Type B pancreatic cell (in vitro differentiated cells): ENCODE measurements at places on chromosomes 6 and 20.
A peak's percentile ranks its signal among the peaks of the same experiment; 100 is the strongest.

GRCh38 chr6:66179361-66179760 is 472.3 kb upstream of the EYS start:
- no peaks in the 10 kb centered on the region for H3K36me3 ChIP-seq
- H3K27ac ChIP-seq: no peak overlapping the region
- H3K4me3 ChIP-seq: no peak overlapping the region

GRCh38 chr6:131843768-131844167 is 35.9 kb downstream of the ENPP1 start:
- H3K4me1 ChIP-seq: no peaks in the 10 kb centered on the region
- no peaks in the 10 kb centered on the region for H3K36me3 ChIP-seq
- DNase-seq: no peak

GRCh38 chr20:48603116-48603818 is 224.5 kb downstream of the PREX1 start:
- H3K27ac ChIP-seq: no peak overlapping the region
- peaks cover 2% of the 10 kb centered on the region for H3K4me1 ChIP-seq
- DNase-seq: no peak
- H3K4me3 ChIP-seq: no peak overlapping the region

GRCh38 chr6:131532580-131533039 is 40.4 kb upstream of the ARG1 start:
- H3K4me3 ChIP-seq: no peak overlapping the region
- H3K27ac ChIP-seq: no peak overlapping the region
- H3K27me3 ChIP-seq: peaks cover 6% of the 10 kb centered on the region
- no peak for DNase-seq

GRCh38 chr20:49344140-49344539 is 66.3 kb upstream of the ZNFX1 start:
- no peak overlapping the region for H3K27ac ChIP-seq
- no peak for DNase-seq
- peaks cover 11% of the 10 kb centered on the region for H3K4me1 ChIP-seq
- H3K36me3 ChIP-seq: no peaks in the 10 kb centered on the region
- H3K4me3 ChIP-seq: no peak overlapping the region

GRCh38 chr6:159260208-159260607 is 91.0 kb downstream of the FNDC1 start:
- H3K4me3 ChIP-seq: no peak overlapping the region
- H3K27me3 ChIP-seq: peaks cover 20% of the 10 kb centered on the region
- H3K4me1 ChIP-seq: no peaks in the 10 kb centered on the region
- no peaks in the 10 kb centered on the region for H3K36me3 ChIP-seq
- no peak for DNase-seq

DNA sequence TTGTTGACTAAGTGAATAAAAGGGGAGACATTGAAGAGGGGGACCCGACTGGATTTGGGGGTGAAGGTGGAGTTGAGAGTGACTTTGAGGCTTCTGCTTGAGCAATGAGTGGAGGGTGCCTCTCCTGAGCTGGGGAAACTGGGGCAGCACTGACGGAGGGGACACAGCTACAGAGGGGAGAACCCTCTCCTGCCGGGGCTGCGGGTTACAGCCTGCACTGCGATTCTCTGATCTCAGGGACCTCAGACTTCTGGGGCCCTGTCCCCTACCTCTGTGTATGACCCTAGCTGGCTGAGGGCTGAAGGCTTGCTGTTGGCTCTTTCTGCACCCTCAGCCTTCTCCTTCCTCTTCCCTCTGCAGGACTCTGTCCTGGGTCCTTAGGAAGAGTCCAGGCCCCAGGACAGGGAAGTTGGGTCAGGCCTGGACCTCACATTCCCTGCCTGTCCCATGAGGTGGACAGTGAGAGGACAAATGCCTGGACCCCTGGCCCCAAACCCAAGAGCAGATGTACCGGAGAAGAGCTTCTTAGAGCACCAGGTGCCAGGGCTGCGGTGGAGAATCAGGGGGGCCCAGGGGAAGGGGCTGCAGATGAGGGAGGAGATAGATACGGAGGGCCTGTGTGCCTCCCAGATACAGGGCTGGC is 13.7 kb upstream of the FAM110A start:
- no peak overlapping the region for H3K4me3 ChIP-seq
- H3K27ac ChIP-seq: no peak overlapping the region
- peaks cover 11% of the 10 kb centered on the region for H3K4me1 ChIP-seq
- H3K27me3 ChIP-seq: peaks cover 5% of the 10 kb centered on the region
- H3K36me3 ChIP-seq: no peaks in the 10 kb centered on the region
- no peak for DNase-seq

- H3K27me3 ChIP-seq: no peaks in the 10 kb centered on the region
- DNase-seq: no peak
- no peaks in the 10 kb centered on the region for H3K36me3 ChIP-seq
- no peak overlapping the region for H3K27ac ChIP-seq
Measured at GRCh38 chr6:119138906-119139541, 60.6 kb upstream of the FAM184A start.

- no peaks in the 10 kb centered on the region for H3K27me3 ChIP-seq
- H3K4me1 ChIP-seq: peaks cover 5% of the 10 kb centered on the region
- H3K27ac ChIP-seq: no peak overlapping the region
Measured at GRCh38 chr6:147217840-147218404, 13.7 kb downstream of the STXBP5 start.

DNA sequence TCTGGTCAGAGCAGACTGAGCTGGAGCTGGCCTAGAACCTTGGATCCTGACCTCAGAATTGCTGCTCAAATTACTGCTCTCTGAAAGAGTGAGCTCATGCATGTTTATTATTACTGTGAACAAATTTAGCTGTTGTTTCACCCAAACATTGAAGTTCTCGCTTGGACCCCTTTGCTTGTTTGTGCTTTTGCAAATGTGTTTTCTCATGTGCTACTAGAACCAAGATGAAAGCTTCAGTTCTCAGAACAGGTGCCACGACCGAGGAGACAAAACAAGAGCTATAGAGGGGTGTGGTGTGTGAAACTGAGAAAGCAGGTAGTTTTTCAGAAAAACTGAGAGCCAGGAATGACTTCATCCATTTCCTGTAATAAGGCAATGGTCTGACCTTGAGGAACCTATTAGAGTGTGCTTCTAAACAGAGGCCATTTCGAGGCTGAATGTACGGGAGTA is 50.0 kb upstream of the ESR1 start:
- H3K36me3 ChIP-seq: no peaks in the 10 kb centered on the region
- peak overlapping the region; percentile 37 for H3K27ac ChIP-seq
- no peak overlapping the region for H3K4me3 ChIP-seq
- peaks cover 6% of the 10 kb centered on the region for H3K4me1 ChIP-seq
- no peaks in the 10 kb centered on the region for H3K27me3 ChIP-seq

DNA sequence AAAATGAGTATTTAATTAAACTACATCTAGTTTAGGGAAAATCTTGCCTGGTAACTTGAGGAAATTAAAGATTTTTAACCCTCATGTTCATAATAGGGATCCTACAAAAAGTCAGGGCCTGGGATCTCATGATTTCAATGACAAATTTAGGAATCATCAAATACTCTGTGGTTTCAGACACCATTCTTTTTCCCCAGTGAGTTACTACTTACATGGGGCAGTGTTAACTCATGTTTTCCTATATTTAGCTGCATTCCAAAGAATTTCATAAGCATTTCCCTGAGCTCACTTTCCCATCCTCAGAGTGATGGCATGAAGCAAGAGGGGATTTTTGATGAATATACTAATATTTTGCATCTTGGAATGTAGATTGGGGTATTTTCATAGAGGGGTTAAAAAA is 321.7 kb downstream of the CENPW start:
- peaks cover 5% of the 10 kb centered on the region for H3K4me1 ChIP-seq
- no peak overlapping the region for H3K4me3 ChIP-seq
- H3K27ac ChIP-seq: no peak overlapping the region
- H3K36me3 ChIP-seq: no peaks in the 10 kb centered on the region

- H3K4me3 ChIP-seq: no peak overlapping the region
- peaks cover 17% of the 10 kb centered on the region for H3K36me3 ChIP-seq
- no peak for DNase-seq
- H3K4me1 ChIP-seq: peaks cover 3% of the 10 kb centered on the region
- H3K27ac ChIP-seq: no peak overlapping the region
Measured at GRCh38 chr20:23399568-23400241, 21.6 kb downstream of the NAPB start.

DNA sequence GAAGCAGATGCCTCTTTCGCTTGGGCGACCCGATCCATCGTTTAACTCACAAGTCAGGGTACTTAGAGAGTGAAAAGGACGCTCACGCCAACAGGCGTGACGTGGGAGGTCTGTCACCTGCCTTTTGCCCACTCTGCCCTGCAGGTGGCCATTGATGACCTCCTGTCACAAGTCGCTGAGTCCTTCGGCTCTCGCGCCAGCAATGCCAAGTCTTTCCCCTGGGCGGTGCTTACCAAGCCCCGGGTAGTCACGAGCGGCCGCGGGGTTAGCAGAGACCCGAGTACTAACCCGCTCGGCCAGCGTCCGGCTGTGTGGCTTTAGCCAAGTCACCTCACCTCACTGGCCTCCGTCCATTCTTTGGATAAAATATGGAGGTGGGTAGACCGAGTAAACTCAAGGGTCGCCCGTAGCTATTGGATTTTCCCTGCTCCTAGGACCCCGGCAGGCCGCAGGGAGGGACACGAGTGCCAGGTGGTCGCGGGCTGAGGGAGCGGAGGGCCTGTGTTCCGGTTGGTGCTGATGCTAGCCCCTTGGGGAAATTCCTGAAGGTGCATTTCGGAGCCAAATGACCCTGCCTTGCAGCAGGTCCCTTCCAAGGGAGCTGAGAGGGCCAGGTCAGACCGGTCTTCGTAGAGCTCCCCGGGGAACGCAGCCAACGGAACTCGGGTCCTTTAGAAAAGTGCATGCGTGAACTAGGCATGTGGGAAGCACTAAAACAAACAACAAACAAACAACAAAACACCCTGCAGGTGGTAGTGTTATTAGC is 668 bp downstream of the PKIB start:
- no peak for DNase-seq
- H3K36me3 ChIP-seq: peaks cover 22% of the 10 kb centered on the region

- no peaks in the 10 kb centered on the region for H3K4me1 ChIP-seq
- H3K4me3 ChIP-seq: peak within 1 kb of the TSS; percentile 90
- DNase-seq: peak; percentile 76
- H3K36me3 ChIP-seq: no peaks in the 10 kb centered on the region
- no peak within 1 kb of the TSS for H3K27ac ChIP-seq
- peaks cover 67% of the 10 kb centered on the region for H3K27me3 ChIP-seq
Measured at GRCh38 chr6:117906958-117907600, at the start of gene SLC35F1. TSS of gene SLC35F1 (plus strand) at chr6:117907264.
